GM20000 (cell line): ENCODE measurements at places on chromosomes 16 and 17.
A peak's percentile ranks its signal among the peaks of the same experiment; 100 is the strongest.

- no peak for DNase-seq
Observed at GRCh38 chr17:66957951-66958579, 6.4 kb upstream of the CACNG4 start.

DNA sequence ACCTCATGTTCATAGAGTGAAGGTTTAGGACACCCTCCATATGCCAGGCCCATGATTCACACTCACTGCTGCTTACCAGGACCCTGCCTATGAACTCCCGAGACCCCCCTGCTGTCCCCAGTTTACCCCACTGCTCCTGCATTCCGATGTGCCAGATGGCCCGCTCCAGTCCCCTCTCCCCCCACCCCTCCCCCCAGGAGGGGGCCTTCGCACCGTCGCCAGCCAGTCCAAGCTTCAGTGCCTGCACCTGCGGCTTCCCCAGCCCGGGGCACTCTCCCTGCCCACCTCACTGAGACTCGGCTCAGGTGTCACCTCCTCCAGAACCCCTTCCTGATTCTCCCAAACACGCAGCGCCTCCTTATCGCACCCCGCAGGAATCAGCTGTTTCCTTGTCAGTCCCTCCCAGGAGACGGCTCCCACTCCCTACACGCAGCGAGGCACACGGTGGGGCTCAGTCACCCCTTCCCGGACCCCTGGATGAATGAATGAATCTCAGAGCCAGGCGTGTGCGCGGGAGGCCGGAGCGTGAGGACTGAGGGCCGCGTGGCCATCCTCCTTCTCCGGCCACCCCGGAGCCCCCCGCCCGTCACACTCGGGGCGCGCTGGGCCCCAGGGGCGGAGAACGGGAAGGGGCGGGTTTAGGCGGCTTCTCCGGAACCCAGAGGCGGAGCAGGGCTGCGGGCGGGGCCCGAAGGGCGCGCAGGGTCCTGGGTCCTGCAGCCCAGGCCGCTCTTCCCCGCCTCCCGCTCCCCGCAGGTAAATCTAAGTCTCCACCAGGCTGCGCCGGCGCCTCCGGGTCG is 1.6 kb downstream of the MYO1C start:
- DNase-seq: peak; percentile 94

DNA sequence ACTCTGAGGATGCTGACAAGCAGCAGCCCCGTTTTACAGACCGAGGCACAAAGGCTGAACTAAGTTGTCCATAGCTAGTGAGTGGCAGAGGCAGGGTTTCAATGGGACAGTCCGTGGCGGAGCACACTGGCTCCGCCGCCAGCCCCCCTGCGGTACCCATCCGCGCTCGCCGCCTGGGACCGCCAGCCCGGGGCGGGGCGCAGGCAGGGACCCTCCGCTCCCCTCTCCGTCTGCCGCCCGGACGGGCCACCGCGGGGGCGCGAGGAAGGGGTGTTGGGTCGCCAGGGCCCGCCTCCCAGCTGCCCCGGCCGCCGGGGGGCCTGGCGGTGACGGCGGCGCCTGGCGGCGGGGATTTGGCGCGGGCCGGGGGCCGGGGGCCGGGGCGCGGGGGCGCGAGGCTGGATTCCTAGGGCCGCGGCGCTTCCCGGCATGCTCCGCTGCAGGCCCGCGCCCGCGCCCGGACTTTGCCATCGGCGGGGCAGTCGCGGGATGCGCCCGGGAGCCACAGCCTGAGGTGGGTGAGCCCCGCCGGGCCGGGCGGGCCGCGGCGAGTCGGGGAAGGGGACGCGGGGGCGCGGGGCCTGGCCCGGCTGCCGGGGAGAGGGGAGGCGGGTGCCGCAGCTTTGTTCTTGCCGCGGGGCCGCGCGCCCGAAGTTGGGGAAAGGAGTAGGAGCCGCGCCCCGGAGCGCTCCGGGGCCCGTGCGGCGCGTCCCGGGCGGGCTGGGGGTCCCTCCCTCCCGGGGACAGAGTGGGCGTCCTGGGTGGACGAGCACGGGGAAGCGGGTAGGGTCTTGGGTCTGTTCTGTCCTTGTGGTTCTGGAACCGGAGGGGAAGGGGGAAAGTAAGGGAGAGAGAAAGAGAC is at the start of gene TMEM98:
Gene TMEM98, plus strand, starts transcription at position 430 of the 862 bp plus-strand sequence. CDS start 3,376 bp downstream, outside the sequence.
- DNase-seq: peak; percentile 45

GRCh38 chr17:69457603-69458002 is 43.1 kb downstream of the MAP2K6 start:
- DNase-seq: no peak

- DNase-seq: no peak
Observed at GRCh38 chr17:35714988-35715387, 16.5 kb upstream of the RASL10B start.

DNA sequence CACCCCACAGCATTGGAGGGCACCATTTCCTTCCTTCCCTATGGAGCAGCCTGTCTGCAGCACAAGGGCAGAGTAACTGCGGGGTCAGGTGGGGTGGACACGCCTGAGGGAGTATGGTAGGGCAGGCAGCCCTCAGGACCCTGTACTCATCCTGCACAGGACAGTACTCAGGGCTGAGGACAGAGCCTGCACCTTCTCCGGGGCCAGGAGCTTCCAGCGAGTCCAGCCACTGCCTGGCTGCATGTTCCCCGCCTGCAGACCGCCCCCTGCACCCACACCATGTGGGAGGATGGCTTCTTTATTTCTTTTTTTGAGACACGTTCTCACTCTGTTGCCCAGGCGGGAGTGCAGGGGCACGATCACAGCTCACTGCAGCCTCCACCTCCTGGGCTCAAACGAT is 47.6 kb upstream of the CDC42EP4 start:
- no peak for DNase-seq

DNA sequence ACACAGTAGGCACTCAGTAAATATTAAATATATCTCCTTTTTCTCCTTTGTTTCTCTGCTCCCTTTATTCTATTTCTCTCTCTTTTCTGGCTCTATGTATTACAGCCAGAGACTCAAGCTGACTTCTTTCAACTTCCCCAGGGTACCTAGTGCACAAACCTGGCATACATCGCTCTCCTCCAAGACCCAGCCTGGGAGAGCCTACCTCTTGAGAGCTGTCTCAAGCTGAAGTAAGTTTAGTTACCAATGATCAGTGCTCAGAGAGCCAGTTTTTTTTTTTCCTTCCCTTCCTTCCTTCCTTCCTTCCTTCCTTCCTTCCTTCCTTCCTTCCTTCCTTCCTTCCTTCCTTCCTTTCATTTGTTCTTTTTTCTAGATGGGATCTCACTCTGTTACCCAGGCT is 19.8 kb downstream of the TMEM98 start:
- DNase-seq: no peak

GRCh38 chr16:5064915-5065314 is 841 bp downstream of the C16orf89 start:
- no peak for DNase-seq
